ENCODE measurements at places on chromosomes 2 and 18. TPM values are rescaled to one million over a fixed set of nuclear protein-coding genes. Genes with fewer than 3 reads are reported as not detected.

- DNase-seq = no peak
Measured at GRCh38 chr2:214574084-214574781, 163.4 kb downstream of the VWC2L start.

DNA sequence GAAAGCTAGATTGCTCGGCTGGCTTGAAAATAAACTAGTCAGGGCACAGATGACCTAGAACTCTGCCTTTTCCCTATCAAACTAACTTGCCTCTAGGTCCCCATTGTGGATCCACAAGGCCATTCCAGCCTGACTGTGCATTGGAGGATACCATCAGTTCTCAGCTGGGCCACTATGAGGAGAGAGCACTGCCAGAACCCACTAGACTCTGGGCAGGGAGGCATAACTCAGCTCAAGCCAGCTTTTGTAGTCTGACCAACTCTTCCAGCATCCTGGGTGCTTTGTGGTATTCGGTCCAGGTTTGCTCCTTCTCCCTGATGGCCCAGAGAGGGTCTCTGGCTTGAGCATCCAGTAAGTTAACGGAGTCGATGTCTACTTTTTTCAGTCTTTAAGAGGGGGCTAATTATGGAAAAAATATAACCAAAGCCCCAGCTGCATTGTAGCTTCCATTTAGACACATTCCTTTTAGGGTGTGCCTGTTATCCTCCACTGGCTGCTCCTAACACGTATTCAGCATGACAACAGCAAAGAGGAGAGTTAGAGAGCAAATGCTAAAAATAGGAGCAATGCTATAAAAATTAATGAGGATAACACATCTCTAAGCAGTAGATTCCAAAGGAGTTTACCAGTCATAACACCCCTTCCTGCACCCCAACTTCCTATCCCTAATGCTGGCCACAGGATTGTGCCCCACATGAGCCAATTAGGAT is 15.2 kb downstream of the GKN2 start:
- DNase-seq = no peak

DNA sequence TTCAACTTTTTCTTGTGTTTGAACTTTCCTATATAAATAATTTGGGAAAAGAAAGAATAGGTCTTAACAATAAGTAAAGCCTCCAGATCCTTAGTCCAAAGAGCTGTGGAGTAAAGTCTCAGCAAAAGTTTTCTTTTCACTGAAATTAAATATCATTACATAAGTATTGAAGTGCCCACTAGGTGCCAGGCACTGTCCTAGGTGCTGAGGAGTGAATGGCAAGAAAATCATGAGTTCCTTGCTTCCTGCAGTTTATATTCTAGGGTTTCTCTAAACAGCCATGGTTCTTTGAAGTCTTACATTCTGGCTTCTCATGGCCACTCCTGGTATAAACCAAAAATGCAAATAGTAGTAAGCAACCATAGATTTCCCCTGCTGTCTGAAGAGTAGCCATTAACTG is 59.7 kb downstream of the SPP2 start:
- DNase-seq = no peak

GRCh38 chr2:235958221-235958930 is 209.8 kb downstream of the GBX2 start:
- no peak for DNase-seq

DNA sequence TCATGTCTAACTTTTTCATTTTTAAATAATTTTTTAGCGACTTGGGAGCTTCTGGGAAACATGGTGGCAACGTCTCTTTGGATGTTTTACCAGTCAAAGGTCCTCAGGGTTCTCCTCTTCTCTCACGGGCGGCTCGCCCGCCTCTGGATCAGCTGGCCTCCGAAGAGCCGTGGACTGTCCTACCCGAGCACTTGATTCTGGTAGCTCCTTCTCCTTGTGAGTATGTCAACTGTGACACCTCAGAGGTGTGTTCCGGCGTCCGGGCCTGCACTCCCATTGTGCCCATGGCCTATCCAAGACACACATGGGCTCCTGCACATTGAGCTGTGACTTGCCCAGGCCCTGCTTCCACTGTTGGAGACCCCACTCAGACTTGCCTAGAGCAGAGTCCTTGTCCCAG is 104.3 kb downstream of the CEP192 start:
- DNase-seq = no peak

- no peak for DNase-seq
Measured at GRCh38 chr18:36419900-36420531, 122.5 kb downstream of the FHOD3 start.

GRCh38 chr2:241947401-241947800 is 77.9 kb downstream of the RTP5 start:
- no peak for DNase-seq

DNA sequence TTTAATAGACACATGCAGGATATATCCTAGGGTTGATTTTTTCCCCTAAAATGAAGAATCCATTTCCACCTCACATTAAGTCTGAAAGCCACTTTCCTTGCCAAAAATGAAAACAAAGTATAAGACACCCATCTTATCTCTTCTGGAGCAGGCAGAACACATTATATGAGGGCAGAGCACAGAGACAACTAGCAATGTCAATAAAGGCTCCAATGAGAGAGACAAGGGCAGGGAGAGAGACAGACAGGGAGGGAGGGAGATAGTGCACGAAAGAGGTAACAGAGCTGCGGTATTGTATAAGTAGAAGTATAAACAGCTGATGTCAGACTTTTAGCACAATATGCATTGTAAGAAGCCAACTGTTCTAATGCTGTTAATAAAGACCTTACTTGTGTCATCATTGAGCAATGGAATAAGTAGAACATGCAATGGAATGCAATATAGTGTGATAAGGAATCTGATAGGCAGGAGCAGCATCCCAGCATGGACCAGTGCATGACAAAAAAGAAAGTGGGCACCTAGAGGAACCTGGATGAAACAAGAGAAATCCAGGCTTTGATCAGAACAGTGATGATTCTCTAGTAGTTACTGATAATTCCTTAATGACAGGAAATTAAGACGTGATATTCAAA is 150.6 kb upstream of the TCF4 start:
- no peak for DNase-seq

DNA sequence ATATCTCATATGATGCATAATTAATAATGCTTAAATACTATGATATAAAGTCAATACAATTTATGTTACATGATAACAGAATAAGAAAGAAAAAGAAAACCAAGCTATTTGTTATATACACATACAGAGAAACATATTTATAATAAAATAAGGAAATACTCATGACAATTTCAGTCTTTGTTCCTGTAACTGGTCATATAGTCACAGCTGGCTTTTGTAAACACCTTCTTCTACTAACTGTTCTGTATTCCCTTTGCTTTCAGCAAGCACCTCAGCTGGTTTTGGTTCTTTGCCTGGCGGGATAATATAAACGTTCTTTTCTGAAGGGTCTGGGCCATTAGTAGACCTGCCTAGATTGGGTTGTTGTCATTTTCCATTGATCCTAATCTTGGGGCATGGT is 158.5 kb downstream of the COPS8 start:
- DNase-seq = no peak

DNA sequence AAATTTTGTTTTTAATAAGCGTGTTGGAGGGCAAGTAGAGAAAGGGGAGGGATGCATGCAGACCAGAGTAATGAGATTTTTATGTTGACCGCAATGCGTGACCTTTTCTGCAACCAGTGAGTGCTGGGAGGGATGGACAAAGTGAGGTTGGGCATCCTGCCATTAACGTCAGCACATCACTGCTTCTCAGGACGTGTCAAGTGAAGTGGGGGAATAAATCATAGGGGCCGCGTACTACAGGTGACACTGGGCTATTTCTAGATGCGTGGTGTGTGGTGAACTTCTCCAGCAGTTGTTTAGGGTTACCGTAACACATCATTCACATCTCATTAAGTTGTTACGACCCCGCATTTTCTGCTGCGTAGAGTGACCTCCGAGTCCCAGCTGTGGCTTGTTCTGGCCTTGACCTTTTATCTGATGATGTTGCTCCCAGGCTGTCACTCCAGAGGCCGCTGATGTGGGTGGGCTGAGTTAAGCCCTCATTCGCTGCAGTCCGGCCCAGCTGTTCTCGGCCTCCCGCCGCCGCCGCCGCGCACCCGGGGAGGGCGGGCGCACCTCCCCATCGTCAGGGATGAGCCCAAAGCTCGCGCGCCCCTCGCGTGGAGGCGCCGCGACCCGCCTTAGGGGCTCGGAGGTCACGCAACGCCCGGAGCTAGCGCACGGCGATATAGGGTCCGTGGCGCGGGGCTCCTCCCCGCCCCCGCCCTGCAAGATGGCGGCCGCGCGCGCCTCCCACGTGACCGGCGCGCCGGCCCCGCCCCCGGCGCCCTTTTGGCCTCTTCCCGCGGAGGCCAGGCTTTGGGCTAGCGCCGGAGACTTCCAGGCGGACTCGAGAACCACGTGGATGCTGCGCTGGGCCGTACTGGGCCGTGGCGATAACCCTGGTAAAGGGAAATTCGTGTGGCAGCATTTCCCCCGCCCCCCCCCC is 3.5 kb downstream of the ZCCHC2 start:
- DNase-seq = peak; percentile 69

DNA sequence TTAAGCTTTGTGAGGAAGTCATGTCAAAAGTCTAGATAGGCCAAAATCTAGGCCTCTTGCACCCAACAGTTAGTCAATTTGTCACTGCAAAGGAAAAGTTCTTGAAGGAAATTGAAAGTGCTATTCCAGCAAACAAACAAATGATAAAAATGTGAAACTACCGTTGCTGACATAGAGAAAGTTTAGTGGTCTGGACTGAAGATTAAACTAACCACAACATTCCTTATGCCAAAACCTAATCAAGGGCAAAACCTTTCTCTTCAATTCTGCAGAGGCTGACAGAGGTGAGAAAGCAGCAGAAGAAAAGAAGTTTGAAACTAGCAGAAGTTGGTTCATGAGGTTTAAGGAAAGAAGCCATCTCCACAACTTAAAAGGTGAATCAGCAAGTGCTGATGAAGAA is 44.0 kb upstream of the LRRTM4 start:
- DNase-seq = no peak

DNA sequence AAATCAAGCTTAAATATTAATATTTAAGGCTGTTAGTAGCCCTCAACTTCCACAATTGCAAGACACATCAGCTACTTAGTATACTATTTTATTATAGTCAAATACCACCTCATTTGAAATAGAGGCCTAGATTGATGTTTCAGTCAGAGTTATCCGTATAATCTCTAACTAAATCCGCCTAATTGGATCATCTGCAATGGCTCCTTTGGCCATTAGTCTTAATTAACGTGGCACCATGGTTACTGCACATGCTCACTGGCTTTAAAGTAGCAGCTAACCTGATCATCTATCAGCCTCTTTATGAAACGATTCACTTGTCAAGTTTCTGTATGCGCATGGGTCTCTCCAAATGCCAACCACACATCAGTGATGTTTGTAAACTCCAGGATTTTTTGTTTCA is 112.3 kb downstream of the COLEC12 start:
- DNase-seq = no peak

- DNase-seq = no peak
Measured at GRCh38 chr18:32297579-32298170, 107.8 kb downstream of the MEP1B start.

DNA sequence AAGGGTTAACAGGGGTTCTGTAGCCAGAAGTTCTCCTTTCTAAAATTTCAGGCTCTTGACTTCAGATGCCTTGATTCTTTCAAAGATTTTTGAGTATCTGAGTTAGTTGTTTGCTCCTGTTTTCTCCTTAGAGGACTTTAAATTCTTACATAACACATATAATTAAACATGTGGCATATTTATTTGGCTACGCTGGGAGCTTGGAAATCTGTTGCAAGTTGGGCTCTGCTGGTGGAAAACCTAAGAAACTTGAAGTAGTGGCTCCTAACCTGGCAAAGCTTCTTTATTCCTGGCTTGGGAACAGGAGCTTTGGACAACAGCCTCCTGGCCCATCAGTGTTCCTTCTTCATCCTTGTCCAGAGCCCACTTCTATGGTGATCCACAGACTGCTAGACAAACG is 72.6 kb downstream of the VIT start:
- DNase-seq = no peak

Gene SIX2
- not detected for total RNA-seq

Gene KCNG2
- 3.8 TPM for total RNA-seq

Gene ZNF892
- total RNA-seq = 2.5 TPM

Gene DSG2
- not detected for total RNA-seq

Gene ACKR3
- total RNA-seq = not detected

Gene LYPD6B
- total RNA-seq = 21.3 TPM

Gene SDC1
- total RNA-seq = 45.5 TPM

Gene EML4
- 156 TPM for total RNA-seq

Gene PTPRN
- 0.71 TPM for total RNA-seq

Gene INSIG2
- 15.1 TPM for total RNA-seq

Gene PDE11A
- 2.6 TPM for total RNA-seq

Gene ZNF396
- 0.25 TPM for total RNA-seq

Gene SPP2
- not detected for total RNA-seq

Gene CAVIN2
- total RNA-seq = 3.2 TPM
